ENCODE measurements at places on chromosomes 6 and 20.

- DNase-seq: no peak
These were observed 1.8 kb downstream of the SERPINB6 start for GRCh38 chr6:2969549-2969948.

GRCh38 chr20:63950701-63951397 is 5.4 kb downstream of the UCKL1 start:
- DNase-seq: no peak

- DNase-seq: no peak
These were observed 3.7 kb upstream of the DEK start for GRCh38 chr6:18268066-18268465.

DNA sequence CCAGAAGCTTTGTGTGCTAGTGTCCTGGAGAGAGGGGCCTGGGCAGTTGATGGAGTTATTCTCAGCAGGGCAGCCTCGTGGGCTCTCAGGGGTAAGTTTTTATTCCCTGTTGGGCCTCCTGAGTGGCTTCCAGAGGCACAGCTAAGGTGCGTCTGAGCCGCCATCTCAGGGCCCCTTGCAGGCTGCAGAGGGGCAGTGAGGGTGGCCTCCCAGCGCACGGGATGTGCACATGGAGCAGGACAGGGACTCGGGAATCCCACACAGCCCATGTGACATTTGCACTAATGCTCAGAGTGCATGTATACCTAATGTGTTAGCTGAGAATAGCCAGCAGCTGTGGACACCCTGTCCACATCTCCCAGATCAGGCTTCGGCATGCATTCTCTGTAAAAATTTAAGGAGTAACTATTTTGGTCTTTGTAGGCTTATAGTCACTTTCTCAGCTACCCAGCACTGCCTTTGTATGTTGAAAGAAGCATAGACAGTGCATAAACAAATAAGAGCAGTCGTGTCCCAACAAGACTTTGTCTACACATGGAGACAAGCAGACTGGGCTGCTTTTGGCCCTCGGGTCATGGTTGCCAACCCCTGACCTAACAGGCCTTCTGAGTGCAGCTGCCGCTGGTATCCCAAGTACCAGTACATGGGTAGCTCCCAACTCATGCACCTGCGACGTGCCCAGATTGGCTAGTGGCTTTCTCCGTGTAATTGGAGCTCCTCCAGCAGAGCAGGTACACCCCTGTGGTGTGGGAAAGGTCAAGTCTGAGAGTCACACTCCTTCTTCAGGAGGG is 18.6 kb upstream of the CST9L start:
- no peak for DNase-seq

- no peak for DNase-seq
These were observed 494.2 kb upstream of the JAG1 start for GRCh38 chr20:11168026-11168425.

- DNase-seq: no peak
These were observed 143.1 kb downstream of the CD164 start for GRCh38 chr6:109239160-109239559.

DNA sequence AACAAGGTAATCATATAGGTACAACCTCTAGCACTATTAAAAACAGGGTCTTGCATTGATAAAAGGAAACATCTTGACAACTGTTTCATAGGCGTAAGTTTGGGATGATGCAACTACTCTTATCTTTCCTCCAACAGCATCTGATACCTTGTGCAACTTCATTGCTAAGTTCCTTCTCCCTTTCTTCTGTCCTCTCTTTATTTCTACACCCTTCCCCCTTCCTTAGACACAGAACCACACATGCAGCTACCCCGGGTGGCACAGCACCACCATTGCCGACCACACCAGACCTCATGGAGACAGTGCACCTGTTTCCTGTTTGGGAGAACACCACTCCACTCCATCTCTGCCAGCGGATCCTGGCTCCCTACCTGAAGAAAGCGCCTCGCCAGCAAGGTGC is 14.4 kb downstream of the MYB start:
- DNase-seq: no peak

- peak; percentile 80 for DNase-seq
These were observed 537 bp downstream of the PRR3 start for GRCh38 chr6:30557683-30557981.

DNA sequence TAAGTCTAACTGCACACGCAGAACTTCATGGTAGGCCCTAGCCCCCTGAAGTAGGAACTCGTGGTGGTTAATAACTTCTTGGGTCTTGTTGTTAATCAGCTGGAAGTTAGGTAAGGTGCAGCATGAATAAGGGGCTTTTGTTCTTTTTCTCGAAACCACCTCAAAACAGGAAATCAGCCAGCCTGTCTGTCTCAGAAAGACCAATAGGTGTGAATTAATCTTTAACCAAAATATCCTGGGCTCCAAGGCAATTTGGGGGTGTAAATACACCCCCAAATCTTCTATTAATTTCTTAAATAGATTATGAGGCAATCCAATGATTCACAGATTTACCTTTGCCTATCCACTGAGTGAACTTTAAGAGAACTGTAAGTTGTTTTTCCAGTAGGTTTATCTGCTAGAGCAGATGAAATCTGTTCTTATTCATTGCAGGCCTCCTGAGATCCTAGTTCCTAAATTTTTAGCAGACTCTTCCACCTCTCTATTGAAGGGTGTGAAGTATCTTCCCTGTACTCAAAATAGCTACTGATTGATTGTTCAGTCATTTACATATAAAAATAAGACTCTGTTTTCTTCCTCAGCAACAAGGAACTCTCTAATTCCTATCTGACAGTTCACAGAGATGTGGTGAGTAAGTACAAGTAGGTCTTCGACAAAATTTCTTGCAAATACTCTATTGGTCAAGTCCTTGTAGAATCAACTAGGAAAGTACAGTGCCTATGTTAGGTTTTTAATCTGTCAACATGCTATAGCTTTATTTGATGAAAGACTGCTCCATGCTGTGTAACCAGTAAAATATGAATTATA is 427.1 kb upstream of the NOX3 start:
- no peak for DNase-seq

- no peak for DNase-seq
These were observed 226.3 kb upstream of the SMLR1 start for GRCh38 chr6:130600880-130601341.

DNA sequence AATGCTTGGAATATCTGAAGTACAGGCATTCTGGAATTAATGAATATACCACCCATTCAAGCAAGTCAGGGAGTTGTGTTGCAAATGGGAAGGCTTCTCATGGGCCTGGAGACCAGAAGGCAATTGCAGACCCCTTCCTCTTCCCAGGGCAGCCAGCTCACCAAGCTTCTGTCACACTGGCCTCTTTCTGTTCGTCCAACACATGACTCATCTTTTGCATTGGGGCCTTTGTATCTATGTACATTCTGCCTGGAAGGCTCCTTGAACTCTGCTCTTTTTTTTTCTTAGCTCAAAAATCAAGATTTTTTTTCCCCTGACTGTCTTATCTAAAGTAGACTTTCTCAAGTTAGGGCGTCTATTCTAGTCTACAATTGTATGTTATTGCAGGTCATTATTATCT is 132.9 kb upstream of the MYLIP start:
- no peak for DNase-seq

- no peak for DNase-seq
These were observed 37.7 kb upstream of the SASH1 start for GRCh38 chr6:148304976-148305375.

DNA sequence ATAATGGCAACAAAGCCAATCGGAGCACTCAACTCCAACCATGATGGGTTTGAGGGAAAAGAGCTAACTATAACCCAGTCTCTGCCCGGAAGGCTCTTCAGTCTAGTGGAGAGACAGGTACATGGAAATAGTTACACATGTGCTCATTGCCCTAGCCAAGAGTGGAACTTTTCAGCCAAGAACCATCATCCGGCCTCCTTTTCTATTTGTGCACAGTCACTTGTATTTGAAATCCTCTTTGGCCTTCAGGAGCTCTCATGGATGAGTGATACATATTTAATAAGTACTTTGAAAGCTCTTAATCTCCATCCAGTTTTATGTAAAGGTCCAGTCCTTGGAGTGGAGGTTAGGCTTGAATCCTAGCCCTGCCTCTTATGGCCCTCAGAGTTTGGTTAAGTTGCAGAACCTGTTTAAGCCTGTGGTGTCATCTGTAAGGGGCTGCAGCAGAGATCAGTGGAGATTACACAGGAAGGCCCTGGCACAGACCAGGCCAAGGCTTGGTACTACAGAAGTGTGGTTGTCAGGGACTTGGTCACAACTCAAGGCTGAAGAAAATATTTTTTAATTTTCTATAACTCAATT is 72.3 kb upstream of the SMLR1 start:
- no peak for DNase-seq

GRCh38 chr6:9398071-9398766 is 962.9 kb upstream of the SLC35B3 start:
- DNase-seq: no peak

DNA sequence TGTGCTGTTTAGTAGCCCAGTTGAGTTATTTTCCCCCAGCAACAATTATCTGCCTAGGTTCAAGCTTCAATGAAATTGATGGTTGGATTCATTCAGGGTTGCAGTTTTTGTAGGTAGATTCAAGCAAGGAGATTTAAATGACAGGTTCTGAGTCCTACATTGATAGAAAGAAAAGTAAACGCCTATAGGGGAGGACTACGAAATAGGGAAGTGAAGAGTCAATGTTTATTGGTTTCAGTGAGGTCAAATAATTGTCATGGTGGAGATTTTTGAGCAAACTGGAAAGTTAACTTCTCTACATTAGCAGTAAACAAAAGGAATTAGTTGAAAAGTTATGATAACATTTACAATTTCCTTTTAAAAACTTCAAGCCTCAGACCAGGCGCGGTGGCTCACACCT is 734 bp upstream of the WFDC13 start:
- no peak for DNase-seq

DNA sequence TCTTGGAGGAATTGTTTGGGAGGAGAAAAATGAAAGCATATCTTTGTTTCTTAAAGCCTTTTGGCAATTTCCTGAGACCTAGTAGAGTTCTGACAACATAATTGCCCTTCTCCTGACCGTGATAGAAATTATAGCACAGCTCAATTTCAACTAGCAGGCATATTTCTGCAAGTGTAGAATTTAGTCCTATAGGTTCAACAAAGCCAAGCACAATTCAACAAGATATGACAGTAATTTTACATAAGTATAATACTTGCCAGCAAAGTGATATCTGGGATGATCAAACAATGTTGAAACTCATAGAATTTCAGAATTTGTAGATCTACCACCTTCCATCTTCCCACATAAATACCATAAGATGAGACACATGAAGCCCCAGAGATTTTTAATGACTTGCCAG is 73.1 kb downstream of the SPTLC3 start:
- no peak for DNase-seq

DNA sequence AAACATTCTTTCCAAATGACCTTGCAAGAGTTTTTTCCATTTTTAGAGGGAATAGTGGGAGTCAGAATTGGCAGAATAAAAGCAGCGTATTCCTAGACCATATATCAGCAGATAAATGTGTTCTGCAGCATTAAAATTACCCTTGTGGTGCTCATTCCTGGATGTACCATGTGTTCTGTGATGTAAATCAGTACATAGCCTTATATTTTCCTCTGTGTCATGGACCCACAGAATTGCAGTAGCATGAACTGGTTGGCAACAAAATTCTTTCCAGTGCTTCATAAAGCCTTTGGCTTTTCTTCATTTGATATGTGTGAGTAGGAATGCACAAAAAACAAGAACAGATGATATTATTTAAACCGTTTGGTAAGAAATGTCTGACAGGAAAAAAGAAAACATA is 32.5 kb downstream of the ANKEF1 start:
- no peak for DNase-seq

DNA sequence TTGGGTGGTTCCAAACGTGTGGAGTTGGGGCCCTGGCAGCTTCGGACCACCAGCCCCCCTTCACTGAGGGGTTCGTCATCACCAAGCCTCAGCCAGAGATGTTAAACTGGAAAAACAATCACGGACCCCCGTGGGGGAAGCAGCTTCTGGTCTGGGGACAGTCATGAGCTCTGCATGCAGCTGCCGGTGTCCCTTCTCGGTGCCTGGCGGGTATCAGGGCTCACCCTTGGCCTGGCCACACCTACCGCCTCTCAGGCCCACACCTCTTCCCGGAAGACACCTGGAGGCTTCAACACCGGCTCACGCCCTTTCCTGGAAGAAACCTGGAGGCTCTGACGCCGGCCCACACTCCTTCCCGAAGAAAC is 77.8 kb upstream of the BHLHE23 start:
- DNase-seq: peak; percentile 1

DNA sequence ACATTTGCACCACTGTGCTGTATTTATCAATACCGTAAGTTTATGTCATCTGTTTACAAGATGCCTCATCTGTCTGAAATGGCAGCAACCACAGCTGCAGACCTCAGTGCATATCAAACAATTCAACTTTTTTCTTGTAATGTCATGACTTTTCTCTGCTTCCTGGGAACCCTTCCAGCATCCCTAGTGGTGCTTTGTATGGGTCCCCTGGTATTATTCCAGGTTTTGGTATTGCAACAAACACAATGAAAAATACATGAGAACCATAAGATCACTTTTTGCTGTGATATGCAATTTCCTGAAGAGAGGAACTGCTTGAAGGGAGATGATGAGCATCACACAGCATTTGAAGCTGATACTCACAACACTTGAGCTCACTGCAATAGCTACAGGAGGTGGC is 12.0 kb upstream of the TXNDC5 start:
- DNase-seq: no peak

DNA sequence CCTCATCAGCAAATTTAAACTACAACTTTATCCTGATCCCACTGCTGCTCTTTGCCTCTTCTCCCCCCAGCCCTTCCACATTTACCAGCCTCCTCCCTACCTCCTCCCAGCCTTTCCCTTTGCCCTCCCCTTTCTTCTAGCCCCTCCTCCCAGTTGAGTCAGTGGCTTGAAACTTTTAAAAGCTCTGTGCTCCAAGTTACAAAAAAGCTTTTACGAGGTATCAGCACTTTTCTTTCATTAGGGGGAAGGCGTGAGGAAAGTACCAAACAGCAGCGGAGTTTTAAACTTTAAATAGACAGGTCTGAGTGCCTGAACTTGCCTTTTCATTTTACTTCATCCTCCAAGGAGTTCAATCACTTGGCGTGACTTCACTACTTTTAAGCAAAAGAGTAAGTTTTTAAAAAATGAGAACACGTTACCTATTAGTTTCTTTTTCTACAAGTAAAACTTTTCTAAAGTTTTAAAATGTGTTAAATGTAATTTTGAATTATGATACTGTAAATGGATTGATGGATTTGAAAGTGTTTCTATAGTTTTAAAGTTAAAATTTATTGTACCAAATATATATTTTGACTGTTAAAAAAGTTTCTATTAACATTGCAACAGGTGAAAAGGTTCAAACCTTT is at the start of gene GJA1:
GJA1 (plus strand) TSS at position 203 of the 626 bp plus-strand sequence. CDS start 11,202 bp downstream, outside the sequence.
- DNase-seq: no peak

DNA sequence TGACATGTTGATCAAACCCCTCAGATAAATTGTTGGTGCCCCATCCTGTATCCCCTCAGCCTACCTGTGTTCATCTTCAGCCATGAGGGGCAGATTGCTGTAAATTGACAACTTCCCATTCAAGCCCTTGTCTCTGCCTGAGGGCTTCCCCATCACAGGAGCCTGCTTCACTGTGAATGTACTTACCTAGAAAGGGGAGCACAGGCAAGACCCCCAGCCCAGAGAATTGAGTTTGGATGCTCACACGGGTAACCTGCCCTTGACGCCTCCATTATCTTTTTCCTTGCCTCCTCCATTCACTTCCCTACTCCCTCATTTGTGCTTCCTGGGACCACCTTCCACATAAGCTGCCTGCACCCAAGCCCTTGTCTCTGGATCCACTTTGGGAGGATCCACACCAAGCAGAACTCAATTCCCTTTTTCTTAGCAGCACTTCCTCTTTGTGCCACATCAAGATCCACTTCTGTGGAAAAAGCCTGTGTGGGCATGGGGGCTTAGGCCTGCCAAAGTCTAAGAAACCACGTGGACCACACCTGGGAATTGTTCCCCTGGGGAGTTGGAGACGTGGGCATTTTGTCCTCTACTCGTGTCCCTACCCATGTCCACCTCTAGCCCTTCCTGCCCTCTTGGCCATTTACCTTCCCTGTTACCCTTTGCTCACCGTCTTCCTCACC is 103.4 kb upstream of the FOXA2 start:
- DNase-seq: no peak
